ENCODE measurements at places on chromosomes 1 and 21.

DNA sequence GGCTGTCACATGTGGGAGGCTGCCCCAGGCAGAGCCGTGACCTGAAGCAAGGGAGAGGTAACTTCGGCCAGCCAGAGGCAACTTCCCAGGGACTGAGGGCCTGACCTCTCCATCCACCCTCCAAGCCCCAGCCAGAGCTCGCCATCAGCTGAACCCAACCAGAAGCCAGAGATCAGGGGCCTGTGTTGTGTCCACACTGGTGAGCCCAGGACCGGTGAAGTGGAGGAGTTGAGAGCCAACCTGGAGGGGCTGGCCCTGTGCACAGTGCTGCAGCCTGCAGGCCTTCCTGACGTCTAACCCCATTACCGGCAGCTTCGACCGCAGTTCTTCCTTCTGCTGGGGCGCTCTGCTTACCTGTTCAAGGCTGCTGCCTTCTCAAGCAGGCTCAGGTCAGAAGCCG is 19.6 kb upstream of the PDE9A start:
- no peak for DNase-seq

DNA sequence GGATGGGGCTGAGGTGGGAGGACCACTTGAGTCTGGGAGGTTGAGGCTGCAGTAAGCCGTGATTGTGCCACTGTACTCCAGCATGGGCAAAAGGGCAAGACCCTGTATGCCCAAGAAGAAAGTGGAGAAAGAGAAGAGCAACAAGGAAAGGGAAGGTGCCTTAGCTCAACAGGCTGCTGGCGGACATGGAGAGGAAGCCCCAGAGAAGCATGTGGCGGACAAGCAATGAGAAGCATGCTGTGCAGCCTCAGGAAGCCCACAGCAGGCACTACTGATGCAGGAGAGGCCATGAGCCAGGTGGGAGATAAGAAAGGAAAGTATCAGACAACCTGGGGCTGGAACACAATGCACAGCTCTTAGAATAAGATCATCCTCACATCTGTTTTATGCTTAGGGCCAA is 32.6 kb upstream of the GNG4 start:
- DNase-seq: no peak

GRCh38 chr1:175514387-175514953 is 228.9 kb downstream of the TNR start:
- DNase-seq: peak; percentile 8

DNA sequence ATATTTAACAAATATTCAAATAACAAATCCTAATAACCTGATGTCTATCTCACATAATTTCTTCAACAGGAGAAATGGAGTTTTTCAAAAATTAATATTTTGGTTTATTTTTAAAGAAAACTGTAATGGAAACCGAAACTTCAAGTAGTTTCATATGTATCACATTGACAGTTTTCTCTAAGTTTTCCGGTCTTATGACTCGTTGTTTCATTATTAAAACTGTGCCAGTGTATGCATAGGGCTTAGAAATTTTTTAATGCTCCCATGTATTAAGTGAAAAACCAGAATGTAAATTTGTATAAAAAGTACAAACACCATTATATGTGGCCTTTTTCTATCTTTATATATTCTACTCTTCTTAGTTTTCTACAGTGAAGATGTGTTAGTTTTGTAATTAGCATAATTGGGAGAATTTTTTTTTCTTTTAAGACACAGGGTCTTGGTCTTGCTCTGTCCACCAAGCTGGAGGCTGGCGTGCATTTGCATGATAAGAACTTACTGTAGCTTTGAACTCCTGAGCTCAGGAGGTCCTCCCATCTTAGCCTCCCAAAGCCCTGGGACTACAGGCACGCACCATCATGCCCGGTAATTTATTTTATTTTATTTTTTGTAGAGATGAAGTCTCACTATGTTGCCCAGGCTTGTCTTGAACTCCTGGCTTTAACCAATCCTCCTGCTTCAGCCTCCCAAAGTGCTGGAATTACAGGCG is 43.9 kb upstream of the SAMSN1 start:
- no peak for DNase-seq

DNA sequence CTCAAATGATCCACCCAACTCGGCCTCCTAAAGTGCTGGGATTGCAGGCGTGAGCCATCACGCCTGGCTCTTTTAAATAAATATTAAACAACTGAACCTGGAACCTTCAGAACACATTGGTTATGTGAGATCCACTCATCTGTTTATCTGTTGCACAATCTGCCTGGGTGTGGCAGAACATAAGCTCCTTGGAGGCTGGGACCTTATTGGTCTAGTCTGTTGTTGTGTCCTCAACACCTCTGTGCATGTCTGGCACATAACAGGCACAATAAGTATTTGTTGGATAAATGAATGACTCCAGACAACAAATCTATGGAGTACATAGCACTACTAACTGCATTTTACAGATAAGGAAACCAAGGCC is 4.1 kb upstream of the NBL1 start:
- DNase-seq: no peak

DNA sequence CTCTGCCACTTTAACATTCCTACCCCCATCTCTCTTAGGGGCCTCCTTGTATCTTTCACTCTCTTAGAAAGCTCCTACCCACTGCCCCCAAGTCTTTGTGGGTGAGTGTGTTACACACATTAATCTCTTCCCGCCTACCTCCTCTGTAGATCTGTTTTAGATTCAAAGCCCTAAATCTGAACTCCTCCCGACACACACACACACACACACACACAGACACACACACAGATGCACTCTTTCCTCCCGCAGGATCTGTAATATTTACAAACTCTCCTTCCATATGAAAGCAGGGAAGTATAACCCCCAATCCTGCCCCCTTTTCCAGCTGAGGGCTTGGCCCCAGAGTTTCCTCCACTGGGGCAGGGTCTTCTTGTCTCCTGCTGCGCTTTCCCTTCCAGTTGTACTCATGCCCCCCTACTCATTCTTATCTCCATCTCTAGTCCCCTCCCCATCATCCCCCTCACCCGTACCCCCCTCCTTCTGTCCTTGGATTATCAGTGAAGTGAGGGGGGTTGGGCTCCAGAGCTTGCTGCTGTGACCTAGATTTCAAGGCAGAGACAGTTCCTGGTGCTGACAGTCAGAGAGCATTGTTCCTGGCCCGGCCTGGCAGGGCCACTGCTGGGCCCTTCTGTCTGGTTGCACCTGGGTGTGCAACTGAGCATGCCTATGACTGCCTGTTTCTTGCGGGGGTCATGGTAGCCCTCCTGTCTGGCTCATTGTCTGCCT is 4.3 kb downstream of the PEA15 start:
- DNase-seq: no peak

DNA sequence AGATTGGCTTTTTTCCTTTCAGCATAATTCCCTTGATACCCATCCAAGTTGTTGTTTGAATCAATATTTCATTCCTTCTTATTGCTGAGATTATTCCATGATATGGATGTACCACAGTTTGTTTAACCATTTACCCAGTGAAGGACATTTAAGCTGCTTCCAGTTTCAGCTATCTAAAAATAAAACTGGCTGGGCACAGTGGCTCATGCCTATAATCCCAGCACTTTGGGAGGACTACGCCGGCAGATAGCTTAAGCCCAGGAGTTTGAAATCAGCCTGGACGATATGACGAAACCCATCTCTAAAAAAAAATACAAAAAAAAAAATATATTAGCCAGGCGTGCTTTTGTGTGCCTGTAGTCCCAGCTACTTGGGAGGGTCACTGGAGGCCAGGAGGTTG is 32.6 kb downstream of the SEMA6C start:
- DNase-seq: no peak

DNA sequence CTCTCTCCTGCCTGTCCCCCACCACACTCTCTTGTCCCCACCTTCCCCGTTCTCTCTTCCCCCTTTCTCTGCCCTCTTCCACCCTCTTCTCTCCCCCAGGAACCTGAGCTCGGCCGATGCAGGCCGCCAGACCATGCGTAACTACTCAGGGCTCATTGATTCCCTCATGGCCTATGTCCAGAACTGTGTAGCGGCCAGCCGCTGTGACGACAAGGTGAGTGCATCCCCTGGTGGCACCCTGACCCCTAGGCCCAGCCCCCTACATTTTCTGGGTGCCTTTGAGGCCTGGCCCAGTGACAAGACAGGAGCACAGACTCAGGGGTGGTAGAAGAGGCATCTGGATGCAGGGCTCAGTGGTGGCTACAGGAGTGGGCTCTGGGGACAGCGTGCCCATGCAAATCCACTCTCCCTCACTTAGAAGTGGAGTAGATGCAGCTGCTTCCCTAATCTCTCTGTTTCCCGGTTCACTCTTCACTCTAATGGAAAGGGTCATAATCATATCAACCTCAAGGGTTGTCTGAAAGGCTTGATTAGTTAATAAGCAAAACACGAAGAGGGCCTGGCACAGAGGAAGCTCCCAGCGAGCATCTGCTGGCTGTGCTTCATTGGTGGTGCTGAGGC is 37.0 kb downstream of the PKP1 start:
- DNase-seq: no peak

DNA sequence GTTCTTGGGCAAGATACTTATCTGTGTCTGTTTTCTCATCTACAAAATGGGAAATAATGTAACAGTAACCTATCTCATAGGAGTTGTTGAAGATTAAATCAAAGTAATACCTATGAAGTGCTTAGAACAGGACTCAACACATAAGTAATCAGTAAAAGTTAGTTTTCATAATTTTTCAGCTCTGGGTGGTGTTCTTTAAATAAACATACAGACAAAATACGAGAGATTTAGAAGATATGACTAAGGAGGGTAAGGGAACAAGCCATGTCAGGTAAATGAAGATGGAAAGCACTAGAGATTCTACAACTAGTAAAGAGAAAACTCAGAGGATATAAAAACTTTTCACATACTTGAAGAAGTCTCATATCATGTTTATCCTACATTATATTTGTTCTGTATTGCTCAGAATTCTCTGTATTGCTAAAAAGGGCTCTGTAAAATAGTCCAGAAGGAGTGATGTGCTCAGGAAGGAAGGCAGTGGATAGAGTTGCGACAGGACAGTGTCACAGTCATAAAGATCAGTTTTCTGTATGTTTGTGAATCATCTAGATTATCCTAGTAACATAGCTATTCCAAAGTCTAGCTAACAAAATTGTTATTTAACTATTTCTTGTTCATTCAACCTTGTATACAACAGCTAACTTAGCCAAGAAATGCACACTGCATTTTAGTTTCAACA is 16.0 kb downstream of the LIN9 start:
- no peak for DNase-seq

- peak; percentile 68 for DNase-seq
Measured at GRCh38 chr1:160951443-160952128, 3.0 kb downstream of the ITLN2 start.

DNA sequence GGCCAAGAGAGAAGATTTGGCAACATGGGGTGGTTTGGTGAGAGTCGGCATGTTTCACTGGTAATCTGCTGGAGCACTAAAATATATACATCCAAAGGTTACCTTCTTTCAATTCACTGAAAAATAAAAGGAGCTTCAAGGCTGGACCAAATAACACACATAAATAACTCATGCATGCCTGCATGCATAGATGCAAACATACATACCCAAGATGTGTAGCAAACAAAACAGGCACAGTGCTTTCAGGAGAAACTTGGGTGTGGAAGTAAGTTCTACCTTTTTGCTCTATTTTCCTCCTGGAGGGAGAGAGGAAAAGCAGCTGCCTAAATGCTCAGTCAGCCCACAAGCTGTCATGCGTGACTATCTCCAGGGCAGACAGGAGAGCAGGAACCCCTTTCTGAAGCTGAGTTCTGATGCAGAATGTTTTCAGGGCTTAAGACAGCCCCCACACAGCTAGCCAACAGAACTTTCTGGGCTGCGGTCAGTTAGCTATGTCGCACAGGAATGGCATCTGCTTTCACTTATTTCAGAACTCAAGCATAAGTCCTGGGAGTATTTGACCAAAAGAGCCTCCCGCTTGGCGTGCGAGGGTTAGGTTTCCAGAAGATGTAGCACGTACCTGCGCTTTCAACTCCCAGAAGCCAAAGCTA is 166.2 kb downstream of the TOMM20 start:
- peak; percentile 38 for DNase-seq

DNA sequence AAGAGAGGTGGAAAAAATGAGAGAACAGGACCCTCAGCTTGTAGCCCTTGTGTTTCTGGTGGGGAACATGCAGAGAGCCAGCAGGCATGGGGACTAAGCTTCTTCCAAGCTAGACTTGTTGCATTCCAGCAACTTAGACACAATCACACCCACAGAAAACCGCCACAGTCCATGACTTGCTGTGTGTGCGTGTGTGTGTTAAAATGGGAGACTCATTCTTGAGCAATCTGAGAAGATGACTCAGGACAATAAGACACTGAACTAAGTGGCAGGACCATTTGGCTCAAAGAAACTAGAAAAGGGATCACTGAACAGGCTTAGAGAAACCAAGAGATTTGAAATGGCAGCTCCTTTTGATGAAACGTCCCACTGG is 78.0 kb downstream of the HLX start:
- no peak for DNase-seq

DNA sequence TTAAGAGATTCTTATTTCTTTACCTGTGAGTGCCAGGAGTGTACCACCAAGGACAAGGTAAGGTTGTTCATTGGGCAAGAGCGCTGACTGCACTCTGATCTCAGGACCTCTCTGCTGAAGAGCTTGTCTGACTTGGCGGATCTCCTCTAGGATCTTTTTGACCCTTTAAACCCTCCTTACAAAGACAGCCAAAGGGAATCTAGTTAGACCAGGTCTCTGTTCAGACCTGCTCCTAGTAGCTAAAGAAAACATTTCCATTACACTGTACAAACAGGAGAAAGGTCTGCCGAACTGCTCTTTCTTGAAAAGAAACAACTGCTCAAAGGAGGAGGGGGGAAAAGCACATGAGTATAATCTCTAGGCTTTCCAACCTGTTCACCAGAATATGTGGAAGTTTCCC is 49.3 kb downstream of the SMYD2 start:
- no peak for DNase-seq

GRCh38 chr1:244758708-244759107 is 76.8 kb upstream of the COX20 start:
- no peak for DNase-seq

GRCh38 chr1:246043556-246043955 is 463.5 kb downstream of the SMYD3 start:
- no peak for DNase-seq

- no peak for DNase-seq
Measured at GRCh38 chr1:165069829-165070228, 286.7 kb downstream of the LMX1A start.

GRCh38 chr1:221884821-221885220 is 142.9 kb upstream of the DUSP10 start:
- no peak for DNase-seq

DNA sequence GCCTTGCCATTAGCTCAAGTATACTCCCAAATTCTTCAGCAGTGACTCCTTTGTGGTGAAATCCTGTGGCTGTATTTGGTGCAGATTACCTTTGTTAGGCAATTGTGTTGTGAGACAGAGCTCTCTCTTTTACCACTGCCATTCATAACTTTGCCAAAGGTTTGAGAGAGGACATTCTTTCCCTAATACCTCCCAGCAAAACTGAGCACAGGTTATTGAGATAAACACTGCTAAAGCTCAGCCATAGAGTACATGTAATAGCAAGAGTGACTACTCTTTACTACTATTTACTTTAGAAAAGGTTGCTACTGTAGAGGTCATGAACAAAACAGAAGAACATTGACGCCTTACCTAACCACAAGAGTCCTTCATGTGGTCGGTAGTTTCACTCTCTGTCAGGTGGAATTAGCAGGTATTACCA is 514.0 kb upstream of the ADAMTS5 start:
- DNase-seq: no peak

Measured in stimulated activated CD4-positive, alpha-beta T cell treated with anti-CD3 and anti-CD28 coated beads, Interleukin-1b, Interleukin-23, amount 100 ng/mL, for 48 hours (primary cell).